ENCODE measurements at places on chromosomes 2 and 18.

- no peak for DNase-seq
Measured at GRCh38 chr2:226847090-226847489, 11.2 kb downstream of the RHBDD1 start.

DNA sequence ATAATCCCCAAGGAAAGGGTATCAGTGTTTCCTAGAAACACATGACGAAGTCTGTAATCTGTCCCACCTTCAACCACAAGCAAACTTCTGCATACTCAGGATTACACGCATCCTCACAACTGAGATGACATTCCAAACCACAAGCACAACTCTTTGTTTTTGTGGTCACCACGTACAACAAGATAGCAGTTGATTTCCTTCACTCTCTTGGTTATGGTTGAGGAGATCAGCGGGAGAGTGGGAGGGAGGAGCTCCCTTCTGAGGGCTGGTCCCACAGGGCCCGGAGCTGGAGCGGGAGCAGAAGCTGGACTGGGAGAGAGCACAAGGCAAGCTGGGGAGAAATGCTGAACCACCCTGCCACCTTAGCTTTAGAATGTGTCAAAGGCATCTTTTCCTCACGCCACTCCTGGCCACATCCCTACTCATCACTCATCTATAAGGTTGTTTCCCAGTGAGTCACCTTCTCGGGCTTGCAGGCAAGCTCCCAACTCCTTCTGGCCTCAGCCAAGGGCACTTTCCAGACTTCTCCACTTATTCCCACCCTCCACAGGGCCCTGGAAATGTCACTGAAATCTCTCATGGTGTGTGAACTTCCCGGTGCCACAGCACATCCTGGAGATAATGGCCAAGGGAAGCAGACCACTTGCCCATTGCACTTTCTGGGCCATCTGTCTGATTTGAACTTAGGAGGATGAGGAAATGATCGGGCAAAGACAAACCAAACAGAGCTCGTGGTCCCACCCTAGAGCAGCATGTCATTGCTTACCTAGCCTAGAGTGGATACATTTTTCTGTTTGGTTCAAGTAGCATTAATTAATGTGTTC lies 98.9 kb upstream of the LGALSL start:
- no peak for DNase-seq

- DNase-seq = no peak
Measured at GRCh38 chr2:28321426-28321825, 71.2 kb upstream of the FOSL2 start.

DNA sequence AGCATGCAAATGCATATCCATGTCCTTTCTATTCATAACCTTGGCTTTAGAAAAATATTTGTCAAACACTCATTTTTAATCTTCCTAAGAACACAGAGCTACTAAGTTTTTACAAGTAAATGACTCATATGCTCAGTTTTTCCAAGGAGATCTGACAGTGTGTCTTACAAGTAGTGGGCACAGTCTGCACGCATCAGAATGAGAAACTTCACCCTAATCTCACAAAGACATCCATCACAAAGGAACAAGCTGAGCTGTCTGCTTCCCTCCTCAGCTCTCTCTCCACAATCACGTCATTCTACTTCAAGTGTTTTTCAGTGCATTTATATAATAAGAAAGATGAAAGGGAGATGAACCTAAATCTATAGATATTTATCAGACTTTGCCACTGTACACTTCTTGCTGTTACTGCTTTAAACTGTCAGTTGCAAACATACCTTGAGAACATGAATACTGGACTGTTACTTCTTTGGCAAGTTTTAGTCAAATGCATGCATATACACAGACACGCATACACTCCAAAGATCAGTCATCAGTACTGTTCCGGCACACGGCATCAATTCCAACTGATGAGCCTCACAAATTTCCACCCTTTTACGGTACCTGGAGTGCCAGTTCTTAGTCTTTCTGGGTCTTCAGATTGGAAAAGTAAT lies 75.7 kb downstream of the RBMS1 start:
- no peak for DNase-seq

- DNase-seq = peak; percentile 68
Measured at GRCh38 chr2:96170626-96171025, 25.4 kb upstream of the DUSP2 start.

DNA sequence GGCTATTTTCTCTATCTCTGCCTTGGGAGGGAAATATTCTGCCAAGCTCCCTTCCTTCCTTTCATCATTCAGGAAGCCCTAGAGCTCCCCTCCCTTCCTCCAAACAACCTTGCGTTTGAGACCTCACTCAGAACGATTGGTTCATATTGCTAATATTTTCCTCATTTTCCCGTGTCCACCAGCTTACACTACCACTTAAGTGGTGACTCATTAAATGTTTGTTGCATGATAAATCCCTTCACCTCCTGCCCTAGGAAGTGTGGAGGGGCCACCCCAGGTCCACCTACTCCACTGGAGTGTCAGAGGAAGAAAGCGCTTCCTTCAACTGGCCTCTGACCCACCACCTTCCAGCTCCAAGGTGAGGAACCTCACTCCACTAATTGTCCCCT lies 2.3 kb upstream of the LPIN2 start:
- DNase-seq = peak; percentile 74
